ENCODE measurements at places on chromosomes 4 and X. TPM values are rescaled to one million over a fixed set of nuclear protein-coding genes. Genes with fewer than 3 reads are reported as not detected.

The OTUD6A gene
- total RNA-seq, result not detected

The IL9R gene
- not detected for total RNA-seq

The CCDC149 gene
- total RNA-seq, result 10.1 TPM

The MAGEC1 gene
- not detected for total RNA-seq

The PDGFC gene
- 39.4 TPM for total RNA-seq

The NPY2R gene
- not detected for total RNA-seq

The GAGE12H gene
- not detected for total RNA-seq

Measured in bronchial smooth muscle cell (primary cell).